SK-N-SH treated with all-trans-retinoic acid at 6 μM for 48 hours (cell line): ENCODE measurements at places on chromosomes 12 and 14.

GRCh38 chr14:88551980-88552431, 2.8 kb downstream of the PTPN21 start:
- ATAC-seq = peak; percentile 34

DNA sequence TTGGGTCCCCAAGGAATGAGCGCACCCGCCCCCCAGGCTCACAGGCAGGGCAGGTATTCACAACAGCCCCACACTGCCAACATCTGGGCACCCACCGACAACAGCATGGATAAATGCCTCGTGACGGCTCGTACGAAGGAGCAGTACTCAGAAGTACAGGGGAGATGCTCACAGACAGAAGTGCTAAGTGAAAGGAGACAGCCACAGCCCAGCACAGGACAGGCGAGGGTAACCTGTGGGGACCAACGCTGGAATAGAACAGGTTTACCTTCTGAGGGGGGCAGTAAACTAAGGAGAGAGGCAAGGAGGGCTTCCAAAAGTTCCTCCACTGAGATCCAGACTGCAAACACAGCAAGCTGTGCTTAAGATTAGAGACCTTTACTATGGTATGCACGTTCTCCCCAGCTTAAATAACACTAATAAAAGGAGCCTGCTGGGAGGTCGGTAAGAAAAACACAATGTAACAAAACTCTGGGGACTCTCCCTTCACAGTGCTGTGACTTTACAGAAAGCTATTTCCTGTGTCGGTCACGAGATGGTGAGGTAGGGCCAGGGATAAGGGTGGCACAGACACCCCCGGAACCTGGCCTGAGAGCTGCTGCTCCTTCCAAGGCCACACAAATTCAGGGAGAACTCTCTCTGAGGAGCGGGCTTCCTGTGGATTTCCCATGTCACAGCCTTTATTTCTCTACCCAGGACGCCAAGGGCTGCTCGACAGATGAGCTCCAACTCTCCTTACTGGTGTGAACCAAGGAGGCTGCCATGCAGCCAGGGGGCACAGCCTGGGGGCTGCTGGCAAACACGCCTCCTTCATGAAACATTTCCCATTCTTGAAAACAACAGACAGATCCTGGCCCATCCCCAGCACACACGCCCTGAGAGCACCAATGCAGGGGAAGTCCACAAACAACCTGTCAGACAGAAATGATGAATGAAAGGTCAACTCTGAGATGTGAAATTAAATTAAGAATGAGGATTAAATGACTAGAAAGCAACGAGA, 26.3 kb downstream of the SLC15A4 start:
- no peak for ATAC-seq

- no peak for ATAC-seq
Measured at GRCh38 chr12:13442457-13442856, 245.9 kb downstream of the EMP1 start.

- no peak for ATAC-seq
Measured at GRCh38 chr14:94921882-94922585, 152.1 kb upstream of the GSC start.

DNA sequence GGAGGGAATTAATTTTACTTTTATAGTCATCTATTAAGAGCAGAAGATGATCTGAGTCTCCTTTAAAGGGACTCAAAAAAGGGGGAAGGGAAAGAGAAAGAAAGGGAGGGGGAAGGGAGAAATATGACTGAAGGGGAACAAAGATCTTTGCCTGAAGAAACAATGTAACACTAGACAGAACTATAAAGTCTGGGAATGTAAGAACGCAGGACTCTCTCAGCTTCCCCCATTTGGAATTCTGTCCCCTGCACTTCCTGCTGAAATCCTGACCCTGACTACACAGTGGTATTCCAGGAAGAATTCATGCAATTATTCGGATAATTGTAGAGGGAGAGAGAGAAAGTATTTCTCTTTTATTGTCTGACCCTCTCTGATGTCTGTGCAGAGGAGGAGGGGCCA, 8.6 kb upstream of the HOXC11 start:
- ATAC-seq = no peak

DNA sequence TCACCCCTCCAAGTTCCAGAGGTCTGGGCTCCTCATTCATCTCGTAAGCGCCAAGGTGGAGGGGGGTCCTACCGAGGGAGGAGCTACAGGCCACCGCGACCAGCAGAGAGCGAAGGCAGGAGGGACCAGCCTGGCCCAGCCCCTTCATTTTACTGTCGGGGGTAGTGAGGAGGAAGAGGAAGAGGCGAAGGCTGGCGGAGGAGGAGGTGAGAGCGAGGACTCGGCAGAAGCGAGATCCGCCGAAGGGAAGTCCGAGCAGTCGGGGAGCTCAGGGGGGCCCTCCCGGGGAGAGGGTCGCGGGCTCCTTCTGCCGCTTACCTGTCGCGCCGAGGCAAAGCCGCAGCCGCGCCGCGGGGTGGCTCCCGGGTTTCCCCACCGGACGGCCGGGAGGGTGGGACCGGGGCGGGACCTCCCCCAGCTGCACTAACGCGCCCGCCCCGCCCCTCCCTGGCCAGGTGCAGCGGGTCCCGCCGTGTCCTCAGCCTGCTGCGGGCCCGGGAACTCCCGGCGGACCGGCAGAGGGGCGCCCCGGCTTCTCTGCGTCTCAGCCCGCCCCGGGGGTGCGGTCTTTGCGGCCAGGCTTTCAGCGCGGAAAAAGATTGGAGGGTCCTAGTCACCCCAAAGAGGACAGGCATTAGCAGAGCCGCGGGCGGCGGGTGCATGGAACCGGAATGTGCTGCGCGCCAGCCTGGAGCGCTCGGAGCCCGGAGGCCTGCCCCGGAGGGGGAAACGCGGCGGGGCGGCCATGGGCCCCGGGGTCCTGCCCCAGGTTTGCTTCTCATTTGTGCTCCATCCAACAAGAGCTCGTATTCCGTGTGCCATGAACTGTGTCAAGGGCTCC, at the start of gene GALNT6:
Gene GALNT6 (minus strand): TSS at position 124 of the 841 bp plus-strand sequence. CDS start 11,625 bp downstream, outside the sequence.
- ATAC-seq = peak; percentile 50

GRCh38 chr12:98387444-98387843, 127.9 kb upstream of the TMPO start:
- ATAC-seq = no peak
